ENCODE measurements at places on chromosomes 6 and 20. TPM values are rescaled to one million over a fixed set of nuclear protein-coding genes. Genes with fewer than 3 reads are reported as not detected.

- H3K27ac ChIP-seq, result peak overlapping the region; percentile 40
- no peaks in the 10 kb centered on the region for H3K36me3 ChIP-seq
- peaks cover 23% of the 10 kb centered on the region for H3K4me1 ChIP-seq
- no peak overlapping the region for H3K4me3 ChIP-seq
- DNase-seq, result no peak
- no peaks in the 10 kb centered on the region for H3K27me3 ChIP-seq
Observed at GRCh38 chr6:75503291-75503690, 9.7 kb upstream of the FILIP1 start.

DNA sequence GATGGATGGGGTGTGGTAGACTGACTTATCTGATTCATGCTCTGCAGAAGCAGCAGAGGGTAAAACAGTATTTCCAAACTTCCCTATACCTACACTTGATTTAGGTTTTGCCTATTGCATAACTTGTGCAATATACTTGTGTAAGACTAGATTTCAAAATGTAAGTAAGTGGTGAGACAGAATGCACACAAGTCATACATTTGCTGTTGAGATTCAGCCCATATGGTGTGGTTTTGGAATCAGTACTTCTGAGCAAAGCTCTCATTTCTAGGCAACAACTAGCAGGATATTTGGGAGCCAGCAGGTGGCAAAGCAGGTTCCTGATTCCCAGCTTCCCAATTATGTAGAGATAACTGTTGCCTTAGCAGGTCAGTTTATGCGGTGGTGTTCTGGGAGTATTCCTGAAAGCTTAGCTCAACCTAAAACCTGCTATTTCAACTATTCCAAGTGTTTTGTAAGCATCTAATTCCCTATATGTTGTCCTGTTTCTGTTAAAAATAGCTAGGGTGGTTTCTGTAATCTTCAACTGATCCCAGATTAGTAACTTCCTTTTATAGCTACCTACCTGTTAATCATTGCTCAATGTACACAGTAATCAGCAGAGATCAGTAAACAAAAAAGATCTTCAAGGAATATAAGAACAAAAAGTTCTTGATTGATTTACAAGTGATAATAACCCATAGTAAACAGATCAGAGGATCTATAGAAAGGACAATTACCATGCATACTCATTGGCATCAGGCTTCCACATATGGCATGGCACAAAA lies 8.5 kb upstream of the FABP7 start:
- H3K27me3 ChIP-seq, result peaks cover 15% of the 10 kb centered on the region
- no peaks in the 10 kb centered on the region for H3K4me1 ChIP-seq
- no peaks in the 10 kb centered on the region for H3K36me3 ChIP-seq
- H3K27ac ChIP-seq, result no peak overlapping the region
- H3K4me3 ChIP-seq, result no peak overlapping the region

- no peak overlapping the region for H3K4me3 ChIP-seq
- no peaks in the 10 kb centered on the region for H3K27me3 ChIP-seq
- DNase-seq, result no peak
- peaks cover 11% of the 10 kb centered on the region for H3K4me1 ChIP-seq
Observed at GRCh38 chr20:4036351-4036750, 21.0 kb upstream of the RNF24 start.

DNA sequence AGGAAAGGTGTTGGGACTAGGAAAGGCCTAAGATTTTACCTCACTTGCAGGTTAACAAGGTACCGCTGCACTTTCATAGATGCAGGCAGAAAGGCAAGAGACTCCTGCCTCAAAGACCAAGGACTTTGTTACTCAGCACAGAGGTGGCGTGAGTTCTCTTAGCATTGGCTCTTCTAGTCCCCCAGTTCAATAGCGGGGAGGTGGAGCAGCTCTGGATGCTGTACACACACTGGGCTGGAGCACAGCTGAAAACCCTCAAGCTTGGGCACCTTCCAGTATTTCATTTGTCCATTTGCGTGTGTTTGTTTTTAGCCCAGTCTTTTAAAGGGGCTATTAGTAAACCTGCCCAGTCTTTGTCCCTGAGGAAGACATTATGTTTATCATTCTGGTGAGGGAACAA lies 345.2 kb downstream of the FARS2 start:
- no peaks in the 10 kb centered on the region for H3K4me1 ChIP-seq
- H3K27ac ChIP-seq, result no peak overlapping the region
- no peak overlapping the region for H3K4me3 ChIP-seq
- DNase-seq, result no peak

- H3K4me1 ChIP-seq, result peaks cover 5% of the 10 kb centered on the region
- no peak overlapping the region for H3K4me3 ChIP-seq
- no peak for DNase-seq
Observed at GRCh38 chr6:170471491-170471890, 81.6 kb downstream of the PSMB1 start.

DNA sequence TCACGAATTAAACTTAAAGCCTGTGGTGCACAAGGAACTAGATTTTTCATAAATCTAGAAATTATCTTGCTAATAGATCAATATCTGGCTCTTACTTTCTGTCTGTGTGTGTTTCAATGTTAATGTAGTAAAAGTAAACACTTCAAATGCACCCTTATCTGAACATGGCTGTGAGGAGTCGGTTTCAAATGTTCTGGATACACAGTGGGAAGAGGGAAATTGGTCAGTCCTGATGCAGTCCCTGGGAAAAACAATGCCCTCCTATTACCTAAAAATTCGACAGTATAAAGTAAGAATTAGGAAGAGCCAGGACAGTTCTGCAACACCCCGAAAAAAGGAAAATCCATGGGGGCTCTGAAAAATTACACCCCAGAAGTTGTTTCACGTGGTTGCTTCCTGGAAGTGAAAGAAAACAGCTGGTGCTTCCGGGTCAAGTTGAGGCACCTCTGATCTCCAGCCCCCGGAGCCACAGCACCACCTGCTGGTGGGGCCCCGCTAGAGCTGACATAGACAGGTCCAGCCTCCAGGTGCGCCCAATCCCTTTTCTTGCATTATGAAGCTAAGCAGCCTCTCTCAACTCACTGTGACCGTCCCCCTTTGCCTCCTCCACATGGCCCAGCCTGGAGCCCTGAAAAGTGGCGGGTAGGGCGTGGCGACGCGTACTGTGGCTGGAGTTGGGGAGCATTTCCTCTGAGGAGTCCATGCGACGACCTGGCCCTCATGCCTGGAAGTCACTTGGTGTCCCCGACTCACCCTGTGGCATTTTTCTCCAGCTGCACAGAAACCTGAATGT lies 8.3 kb downstream of the SEMG2 start:
- H3K27ac ChIP-seq, result no peak overlapping the region
- H3K27me3 ChIP-seq, result peaks cover 69% of the 10 kb centered on the region
- H3K36me3 ChIP-seq, result no peaks in the 10 kb centered on the region
- DNase-seq, result no peak
- H3K4me3 ChIP-seq, result no peak overlapping the region

Gene MYL9
- total RNA-seq, result 1,345 TPM

- no peak for DNase-seq
- peaks cover 4% of the 10 kb centered on the region for H3K27me3 ChIP-seq
- no peak overlapping the region for H3K27ac ChIP-seq
Observed at GRCh38 chr6:126797981-126798380, 320.5 kb upstream of the RSPO3 start.

- H3K4me3 ChIP-seq, result no peak overlapping the region
- H3K4me1 ChIP-seq, result peaks cover 4% of the 10 kb centered on the region
- no peak overlapping the region for H3K27ac ChIP-seq
- DNase-seq, result no peak
- no peaks in the 10 kb centered on the region for H3K36me3 ChIP-seq
Observed at GRCh38 chr6:123659960-123660748, 23.4 kb upstream of the TRDN start.

Gene TMEM14A
- 10.9 TPM for total RNA-seq

DNA sequence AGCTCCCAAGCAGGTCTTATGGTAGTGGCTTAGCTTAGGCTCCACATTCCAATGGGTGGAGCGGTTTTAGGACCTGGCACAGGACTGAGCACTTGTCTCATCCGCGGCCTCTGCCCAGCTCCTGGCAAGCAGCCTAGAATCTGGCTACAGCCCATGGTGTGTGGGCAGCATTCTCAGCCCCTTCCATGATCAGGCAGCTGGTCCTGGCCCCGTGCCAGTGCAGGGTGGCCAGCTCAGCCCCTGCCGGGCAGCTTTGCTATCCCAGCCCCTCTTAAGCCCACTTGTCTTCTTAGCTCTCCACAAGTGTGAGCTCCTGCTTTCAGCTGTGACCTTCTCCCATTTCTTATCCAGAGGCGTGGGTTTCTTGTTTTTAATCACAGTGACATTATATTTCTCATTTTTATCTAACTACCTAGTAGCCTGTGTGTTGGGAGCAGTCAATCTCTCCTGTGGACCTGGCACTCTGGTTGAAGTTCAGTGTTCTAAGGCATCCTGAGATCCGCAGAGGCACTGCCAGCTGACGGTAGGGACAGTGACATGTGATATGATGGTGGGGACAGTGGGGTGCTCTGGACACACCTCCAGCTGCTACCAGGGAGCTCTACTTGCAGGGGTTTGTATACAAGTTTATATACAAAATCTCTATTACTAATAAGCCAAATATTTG lies 119.9 kb upstream of the PRND start:
- peaks cover 29% of the 10 kb centered on the region for H3K4me1 ChIP-seq
- DNase-seq, result peak; percentile 72
- H3K36me3 ChIP-seq, result no peaks in the 10 kb centered on the region
- no peak overlapping the region for H3K4me3 ChIP-seq
- H3K27me3 ChIP-seq, result peaks cover 7% of the 10 kb centered on the region
- peak overlapping the region; percentile 70 for H3K27ac ChIP-seq

Gene RFX6
- not detected for total RNA-seq

Gene IL17A
- total RNA-seq, result not detected

DNA sequence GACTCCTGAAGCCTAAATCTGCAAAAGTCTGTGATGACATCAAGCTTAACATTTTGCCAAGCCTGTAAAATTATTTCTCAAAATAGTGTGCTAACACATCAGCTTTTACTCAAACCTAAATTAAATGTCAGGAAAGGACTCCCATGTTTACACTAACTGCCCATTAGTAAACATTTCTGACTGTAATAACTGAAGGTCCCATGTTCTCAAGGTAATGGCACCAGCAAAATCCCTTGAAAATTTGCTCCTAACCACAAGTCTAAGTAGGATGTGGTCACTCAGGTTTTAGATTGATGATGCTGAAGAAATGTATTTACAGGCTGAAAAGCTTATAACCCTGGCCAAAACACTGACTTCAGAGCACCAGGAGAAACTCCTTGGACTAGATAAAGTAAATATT lies 33.0 kb downstream of the BACH2 start:
- no peak overlapping the region for H3K27ac ChIP-seq
- DNase-seq, result no peak
- H3K4me3 ChIP-seq, result no peak overlapping the region
- H3K4me1 ChIP-seq, result no peaks in the 10 kb centered on the region

DNA sequence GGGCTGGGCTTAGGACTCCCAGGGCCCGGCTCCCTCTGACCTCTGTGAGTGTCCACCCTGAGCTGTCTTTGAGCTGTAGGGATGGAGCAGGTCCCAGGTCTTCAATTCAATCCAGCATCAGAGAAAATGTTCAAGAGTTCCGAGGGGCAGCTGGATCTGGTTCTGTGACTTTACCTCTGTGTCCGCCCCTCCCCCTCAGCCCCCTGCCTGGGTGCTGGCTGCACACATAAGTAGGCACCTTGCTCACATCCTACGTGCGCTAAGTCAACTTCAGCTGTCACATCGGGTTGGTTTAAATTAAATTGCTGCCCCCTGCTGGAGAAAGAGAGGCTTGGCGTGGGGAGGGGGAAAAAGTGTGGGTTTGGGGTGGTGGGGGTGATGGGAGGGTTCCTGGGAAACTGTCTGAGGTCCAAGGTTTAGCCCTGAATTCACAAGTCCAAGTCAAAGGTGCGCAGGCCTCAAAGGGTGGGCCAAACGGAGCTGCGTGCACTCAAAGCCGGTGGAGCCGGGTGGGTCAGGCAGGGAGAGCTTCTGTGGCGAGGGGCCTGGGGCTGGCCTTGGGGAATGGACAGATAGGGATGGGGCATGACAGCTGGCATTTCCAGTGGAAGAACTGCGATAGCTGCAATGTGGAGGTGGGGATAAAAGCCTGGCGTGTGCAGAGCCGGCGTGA lies 3.0 kb downstream of the WFDC5 start:
- H3K27ac ChIP-seq, result no peak overlapping the region
- peaks cover 86% of the 10 kb centered on the region for H3K27me3 ChIP-seq
- no peak for DNase-seq
- no peaks in the 10 kb centered on the region for H3K36me3 ChIP-seq
- H3K4me3 ChIP-seq, result no peak overlapping the region

- no peaks in the 10 kb centered on the region for H3K36me3 ChIP-seq
- DNase-seq, result peak; percentile 57
- no peaks in the 10 kb centered on the region for H3K27me3 ChIP-seq
- peak within 1 kb of the TSS; percentile 97 for H3K4me3 ChIP-seq
Observed at GRCh38 chr6:16760516-16761470, at the start of gene ATXN1. Gene ATXN1, minus strand, starts transcription at chr6:16761460.

DNA sequence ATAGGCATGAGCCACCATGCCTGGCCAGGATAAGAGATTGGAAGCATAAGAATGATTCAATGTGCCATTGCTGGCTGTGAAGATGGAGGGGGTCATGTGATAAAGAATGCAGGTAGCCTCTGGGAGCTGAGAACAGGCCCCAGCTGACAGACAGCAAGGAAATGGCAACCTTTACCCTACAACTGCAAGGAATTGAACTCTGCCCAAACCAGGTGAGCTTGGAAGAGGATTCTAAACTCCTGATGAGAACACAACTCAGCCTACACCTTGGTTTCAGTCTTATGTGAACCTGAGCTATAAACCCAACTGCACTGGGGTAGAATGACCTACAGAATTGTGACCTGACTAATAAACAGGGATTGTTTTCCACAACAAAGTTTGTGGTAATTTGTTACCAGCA lies 82.0 kb upstream of the AKIRIN2 start:
- H3K36me3 ChIP-seq, result no peaks in the 10 kb centered on the region
- DNase-seq, result no peak
- H3K27ac ChIP-seq, result no peak overlapping the region
- no peak overlapping the region for H3K4me3 ChIP-seq
- H3K27me3 ChIP-seq, result no peaks in the 10 kb centered on the region
- no peaks in the 10 kb centered on the region for H3K4me1 ChIP-seq

- no peaks in the 10 kb centered on the region for H3K4me1 ChIP-seq
- no peak for DNase-seq
- peaks cover 56% of the 10 kb centered on the region for H3K27me3 ChIP-seq
- H3K4me3 ChIP-seq, result no peak overlapping the region
- H3K27ac ChIP-seq, result no peak overlapping the region
Observed at GRCh38 chr6:99232056-99232455, 117.4 kb downstream of the FAXC start.

Gene BACH2
- 1.5 TPM for total RNA-seq

- no peaks in the 10 kb centered on the region for H3K27me3 ChIP-seq
- peak overlapping the region; percentile 86 for H3K4me3 ChIP-seq
- DNase-seq, result no peak
- H3K4me1 ChIP-seq, result peaks cover 73% of the 10 kb centered on the region
Observed at GRCh38 chr20:35662551-35662950, 2.1 kb downstream of the CPNE1 start.

Gene HBS1L
- total RNA-seq, result 87.1 TPM

- H3K36me3 ChIP-seq, result peaks cover 12% of the 10 kb centered on the region
- H3K4me1 ChIP-seq, result peaks cover 67% of the 10 kb centered on the region
- DNase-seq, result peak; percentile 58
- peak overlapping the region; percentile 19 for H3K4me3 ChIP-seq
Observed at GRCh38 chr6:166615059-166615770, 11.8 kb downstream of the RPS6KA2 start.
